NCI-H524 (cell line): ENCODE measurements at places on chromosomes 3 and 15.

DNA sequence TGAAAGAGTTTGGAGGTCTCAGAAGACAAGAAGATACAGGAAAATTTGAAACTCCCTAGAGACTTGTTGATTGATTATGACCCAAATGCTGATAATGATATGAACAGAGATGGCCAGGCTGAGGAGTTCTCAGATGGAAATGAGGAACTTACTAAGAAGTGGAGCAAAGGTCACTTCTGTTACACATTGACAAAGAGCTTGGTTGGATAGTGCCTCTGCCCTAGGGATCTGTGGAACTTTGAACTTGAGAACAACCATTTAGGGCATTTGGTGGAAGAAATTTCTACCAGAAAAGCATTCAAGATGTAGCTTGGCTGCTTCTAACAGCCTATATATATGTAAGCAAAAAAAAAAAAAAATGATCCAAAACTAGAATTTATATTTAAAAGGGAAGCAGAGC, 48.9 kb upstream of the NAALADL2 start:
- DNase-seq: no peak

DNA sequence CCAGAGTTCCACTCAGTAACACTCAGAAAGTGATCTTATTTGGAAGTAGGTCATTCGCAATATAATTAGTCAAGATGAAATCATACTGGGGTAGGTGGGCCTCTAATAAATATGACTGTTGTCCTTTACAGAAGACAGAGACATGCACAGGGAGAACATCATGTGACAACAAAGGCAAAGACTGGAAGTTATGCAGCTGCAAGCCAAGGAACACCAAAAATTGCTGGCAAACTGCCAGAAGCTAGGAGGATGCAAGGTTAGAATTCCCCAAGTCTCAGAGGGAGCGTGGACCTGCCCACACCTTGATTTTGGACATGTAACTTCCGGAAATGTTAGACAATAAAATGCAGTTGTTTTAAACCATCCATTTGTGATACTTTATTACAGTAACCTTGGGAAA, 471.5 kb upstream of the AGTR1 start:
- no peak for DNase-seq

GRCh38 chr3:178302966-178303930, 233.0 kb upstream of the KCNMB2 start:
- no peak for DNase-seq

DNA sequence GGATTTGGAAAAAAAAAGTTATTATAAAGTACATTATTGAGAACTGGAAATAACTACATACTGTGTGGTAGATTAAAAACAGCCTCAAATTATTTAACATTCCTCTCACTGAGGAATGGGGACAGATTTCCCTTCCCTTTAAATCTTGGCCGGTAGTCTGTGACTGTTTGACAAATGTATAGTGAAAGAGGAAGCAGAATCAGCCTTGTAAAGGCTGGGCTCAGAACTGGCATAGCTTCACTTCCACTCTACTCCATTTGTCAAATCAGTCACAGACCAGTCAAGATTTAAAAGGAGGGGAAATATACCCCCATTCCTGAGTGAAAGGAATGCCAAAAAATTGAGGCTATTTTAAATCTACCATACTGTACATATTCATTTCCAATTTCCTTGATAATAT, 18.2 kb upstream of the B4GALT4 start:
- no peak for DNase-seq

GRCh38 chr3:169699536-169700050, 36.1 kb upstream of the MECOM start:
- no peak for DNase-seq

DNA sequence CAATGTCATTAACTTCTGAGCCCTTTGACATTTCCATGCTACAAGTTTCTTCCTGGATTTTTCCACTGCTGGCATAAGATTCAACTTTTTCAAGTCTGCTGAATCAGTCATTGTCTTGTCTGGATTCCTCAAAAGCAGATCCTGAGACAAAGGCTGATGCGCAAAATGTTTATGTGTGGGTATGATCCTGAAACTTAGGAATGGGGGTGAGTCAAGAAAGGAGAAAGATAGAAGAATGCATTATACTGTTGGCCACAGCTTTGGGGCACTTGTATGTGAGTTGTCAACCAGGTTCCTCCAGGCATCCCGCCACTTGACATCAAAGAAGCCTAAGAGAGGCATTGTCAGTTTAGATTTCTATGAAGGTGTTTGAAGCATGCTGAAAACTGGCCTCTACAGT, 50.4 kb downstream of the FOXB1 start:
- DNase-seq: no peak

DNA sequence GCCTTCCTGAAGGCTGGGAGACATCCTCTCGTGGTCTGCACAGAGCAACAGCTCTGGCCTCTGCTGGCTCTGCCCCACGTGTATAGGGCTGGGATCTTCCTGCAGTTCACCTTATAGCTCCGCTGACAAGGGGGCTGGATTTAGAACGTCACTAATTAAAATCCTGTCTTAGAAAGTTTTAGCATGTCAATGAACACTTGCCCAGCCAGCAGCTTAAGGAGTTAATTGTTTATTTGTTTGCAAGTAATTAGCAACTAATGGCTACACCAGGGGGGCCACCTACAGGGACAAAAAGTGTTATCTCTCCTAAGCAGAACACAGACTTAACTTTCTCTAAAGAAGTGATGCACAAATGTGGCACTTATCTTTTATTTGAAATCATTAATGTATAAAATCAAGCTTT, at the start of gene HESX1:
TSS of gene HESX1 (minus strand) at position 84 of the 403 bp plus-strand sequence. CDS start at position 24, 60 bp downstream.
- no peak for DNase-seq

DNA sequence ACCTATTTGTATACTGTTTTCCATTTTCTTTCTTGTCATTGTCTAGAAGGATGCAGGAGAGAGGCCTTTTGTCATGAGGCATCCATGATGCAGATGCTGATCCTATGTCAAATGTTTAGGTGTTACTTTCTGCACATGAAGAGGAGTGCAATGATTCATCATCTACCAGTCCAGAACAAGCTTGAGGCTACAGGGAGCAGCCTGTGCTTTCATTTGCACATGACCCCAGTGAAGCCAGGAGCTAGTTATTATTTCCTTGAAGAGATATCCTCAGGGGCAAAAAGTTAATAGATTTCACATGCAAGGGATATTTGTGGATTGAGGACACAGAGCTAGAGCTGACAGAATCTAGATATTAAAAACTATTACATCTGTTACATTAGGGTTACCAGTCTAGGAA, 204.4 kb upstream of the TGFBR2 start:
- no peak for DNase-seq

- no peak for DNase-seq
Measured at GRCh38 chr15:82870727-82871320, 61.4 kb downstream of the WHAMM start.

DNA sequence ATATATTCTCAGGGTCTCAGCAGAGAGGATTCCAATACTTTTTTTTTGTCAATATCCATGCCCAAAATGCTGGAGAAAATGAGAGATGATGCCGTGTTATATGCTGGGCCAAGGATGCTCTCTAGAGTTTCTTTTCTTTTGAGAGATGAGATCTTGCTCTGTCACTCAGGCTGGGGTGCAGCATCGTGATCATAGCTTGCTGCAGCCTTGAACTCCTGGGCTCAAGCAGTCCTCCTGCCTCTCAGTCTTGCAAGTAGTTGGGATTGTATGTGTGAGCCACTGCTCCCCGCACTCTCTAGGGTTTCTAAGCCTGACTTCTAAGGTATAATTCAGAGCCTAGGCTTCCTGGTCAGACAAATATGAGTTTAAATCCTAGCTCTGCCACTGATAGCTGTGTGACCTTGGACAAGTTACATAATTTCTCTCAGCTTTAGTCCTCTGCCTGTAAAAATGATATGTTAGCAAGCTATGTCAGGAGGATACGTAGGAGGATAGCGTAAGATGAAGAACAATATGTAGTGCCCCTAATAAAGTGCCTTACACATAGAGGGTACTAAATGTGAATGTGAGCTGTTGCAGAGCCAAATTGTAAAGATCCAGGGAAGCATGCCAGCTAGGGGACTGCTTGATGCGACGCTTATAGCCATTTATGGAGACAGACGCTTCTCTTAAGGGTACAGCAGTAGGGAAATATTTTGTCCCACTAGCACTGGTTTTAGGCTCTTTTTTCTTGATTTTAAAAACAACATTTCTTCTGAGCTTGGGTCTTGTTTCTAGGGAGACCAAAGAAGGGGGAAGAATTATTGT, 7.4 kb downstream of the STARD9 start:
- no peak for DNase-seq

DNA sequence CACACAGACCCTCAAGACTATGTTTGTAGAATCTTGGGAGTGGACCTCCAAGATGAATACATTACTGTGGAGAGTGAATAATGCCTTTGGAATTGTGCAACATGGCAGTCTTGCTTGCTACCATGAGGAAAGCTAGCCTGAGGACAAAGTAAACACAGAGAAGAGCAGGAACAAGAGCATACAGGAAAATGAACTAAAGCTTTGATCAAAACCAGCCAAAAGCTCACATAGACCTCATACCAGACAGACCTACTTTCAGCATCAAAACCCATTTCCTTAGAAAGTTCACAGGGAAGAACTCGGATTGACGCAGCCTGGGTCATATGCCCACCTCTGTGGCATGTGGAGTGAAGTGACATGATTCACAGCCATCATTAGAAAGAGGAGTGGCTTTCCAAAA, 3.3 kb upstream of the RAB8B start:
- no peak for DNase-seq

- DNase-seq: no peak
Measured at GRCh38 chr3:151321526-151321925, 4.9 kb upstream of the GPR87 start.

GRCh38 chr3:143595456-143596077, 252.7 kb downstream of the SLC9A9 start:
- peak; percentile 13 for DNase-seq

- DNase-seq: peak; percentile 57
Measured at GRCh38 chr15:63054985-63055384, 12.4 kb downstream of the TPM1 start.

GRCh38 chr3:50210176-50210509, 5.1 kb downstream of the SLC38A3 start:
- no peak for DNase-seq

GRCh38 chr3:2420919-2421318, 322.3 kb downstream of the CNTN4 start:
- no peak for DNase-seq

GRCh38 chr3:70800951-70801350, 488.5 kb upstream of the MDFIC2 start:
- DNase-seq: no peak

GRCh38 chr15:69679623-69680228, 227.1 kb downstream of the RPLP1 start:
- DNase-seq: no peak

DNA sequence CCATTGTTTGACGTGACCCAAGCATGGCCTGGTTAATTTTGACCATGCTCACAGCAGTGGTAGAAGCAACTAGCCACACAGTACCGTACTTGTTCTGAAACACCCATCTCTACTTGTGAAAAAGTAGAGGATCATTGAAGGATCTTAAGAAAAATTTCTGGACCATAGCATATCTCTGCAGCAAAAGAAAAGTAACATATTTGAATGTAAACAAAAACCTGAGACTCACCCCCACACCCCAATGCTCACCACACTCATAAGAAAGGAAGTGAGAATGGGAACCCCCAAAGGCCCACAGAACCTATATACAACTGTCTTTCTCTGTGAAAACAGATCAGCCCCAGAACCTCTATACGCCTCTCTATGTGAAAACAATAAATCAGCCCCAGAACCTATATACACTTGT, 33.8 kb upstream of the TFRC start:
- DNase-seq: no peak

DNA sequence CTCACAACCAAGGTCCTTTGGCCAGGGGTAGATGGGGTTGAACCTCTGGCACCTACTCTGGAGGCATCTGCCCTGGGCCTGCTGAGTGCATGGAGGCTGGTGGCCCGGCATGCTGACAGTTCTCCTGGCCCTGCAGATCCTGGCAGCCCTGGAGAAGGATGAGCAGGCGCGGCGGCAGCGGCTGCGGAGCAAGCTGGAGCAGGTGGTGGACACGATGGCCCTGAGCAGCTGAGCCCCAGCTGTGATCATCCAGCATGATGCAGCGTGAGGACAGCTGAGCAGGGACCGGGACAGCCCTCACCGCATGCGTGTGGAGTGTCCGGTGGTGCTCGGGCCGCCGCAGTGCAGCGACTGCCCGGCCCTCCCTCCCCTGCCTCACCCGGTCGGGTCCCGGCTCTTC, 50.9 kb downstream of the PLXNA1 start:
- DNase-seq: no peak

- no peak for DNase-seq
Measured at GRCh38 chr15:29978411-29979382, 104.1 kb upstream of the GOLGA8J start.

- DNase-seq: peak; percentile 35
Measured at GRCh38 chr3:24264748-24265158, 229.9 kb downstream of the THRB start.

DNA sequence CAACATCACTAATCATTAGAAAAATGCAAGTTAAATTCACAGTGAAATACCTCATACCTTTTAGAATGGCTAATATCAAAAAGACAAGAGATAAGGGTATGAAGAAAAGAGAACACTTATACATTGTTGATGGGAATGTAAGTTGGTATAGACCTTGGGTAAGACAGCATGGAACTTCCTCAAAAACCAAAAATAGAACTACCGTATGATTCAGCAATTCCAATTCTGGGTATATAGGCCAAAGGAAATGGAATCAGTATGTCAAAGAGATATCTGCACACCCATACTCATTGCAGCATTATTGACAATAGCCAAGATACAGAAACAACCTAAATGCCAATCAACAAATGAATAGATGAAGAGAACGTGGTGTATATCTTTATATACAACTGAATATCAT, 166.8 kb upstream of the LRRN1 start:
- no peak for DNase-seq

GRCh38 chr3:53231532-53232511, 24.0 kb downstream of the TKT start:
- no peak for DNase-seq

GRCh38 chr15:53974121-53974520, 4.1 kb upstream of the UNC13C start:
- peak; percentile 53 for DNase-seq

- DNase-seq: no peak
Measured at GRCh38 chr3:130963878-130964277, 62.7 kb downstream of the ASTE1 start.

- no peak for DNase-seq
Measured at GRCh38 chr15:70856884-70857561, 3.1 kb upstream of the LARP6 start.

DNA sequence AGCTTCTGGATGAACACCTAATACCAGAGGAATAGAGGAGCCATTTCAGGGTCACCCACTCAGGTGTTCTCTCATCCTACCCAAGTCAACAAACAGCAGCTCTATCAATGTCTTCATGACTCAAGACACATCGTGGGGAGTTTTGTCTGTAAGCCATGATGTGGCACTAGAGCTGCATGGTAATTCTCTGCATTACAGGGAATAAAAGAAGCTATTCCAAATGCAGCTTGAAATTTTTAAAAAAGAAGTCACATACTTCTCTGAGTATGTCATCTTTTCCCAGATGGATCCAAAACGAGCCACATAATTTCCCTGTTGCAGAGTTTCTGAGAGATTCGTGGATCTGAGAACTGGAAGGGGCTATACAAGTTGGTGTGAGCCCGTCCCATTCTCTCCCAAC, 6.1 kb upstream of the THSD4 start:
- no peak for DNase-seq
